Effector CD8-positive, alpha-beta T cell (primary cell): ENCODE measurements at places on chromosomes 6 and 20.

- DNase-seq = no peak
Observed at GRCh38 chr6:2743280-2744208, 7.2 kb downstream of the MYLK4 start.

DNA sequence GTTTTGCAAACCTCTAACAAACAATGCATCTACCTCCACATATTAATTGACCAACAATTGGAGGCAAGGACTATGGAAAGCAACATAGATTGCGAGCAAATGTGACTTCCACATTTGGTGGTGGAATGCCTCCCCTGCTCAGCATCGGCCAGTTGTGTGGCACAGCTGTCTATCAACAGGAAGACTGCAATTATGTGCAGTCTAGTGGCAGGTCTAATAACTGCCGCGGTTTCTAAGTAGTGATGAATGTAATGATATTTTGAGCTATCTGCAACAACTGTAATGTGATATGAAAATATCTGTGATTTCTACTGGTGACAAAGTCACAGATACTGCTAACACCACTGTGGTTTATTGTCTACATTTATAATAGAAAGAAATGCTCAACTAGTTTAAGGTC is 56.8 kb downstream of the NCR2 start:
- no peak for DNase-seq

- no peak for DNase-seq
Observed at GRCh38 chr6:43869079-43869710, 99.2 kb downstream of the VEGFA start.

- no peak for DNase-seq
Observed at GRCh38 chr20:4370851-4371250, 350.9 kb upstream of the PRND start.

GRCh38 chr6:39357998-39358686 is 35.6 kb upstream of the KCNK16 start:
- DNase-seq = no peak

GRCh38 chr6:155544677-155545076 is 89.0 kb upstream of the NOX3 start:
- DNase-seq = no peak

- no peak for DNase-seq
Observed at GRCh38 chr20:47075263-47075662, 180.6 kb downstream of the EYA2 start.

DNA sequence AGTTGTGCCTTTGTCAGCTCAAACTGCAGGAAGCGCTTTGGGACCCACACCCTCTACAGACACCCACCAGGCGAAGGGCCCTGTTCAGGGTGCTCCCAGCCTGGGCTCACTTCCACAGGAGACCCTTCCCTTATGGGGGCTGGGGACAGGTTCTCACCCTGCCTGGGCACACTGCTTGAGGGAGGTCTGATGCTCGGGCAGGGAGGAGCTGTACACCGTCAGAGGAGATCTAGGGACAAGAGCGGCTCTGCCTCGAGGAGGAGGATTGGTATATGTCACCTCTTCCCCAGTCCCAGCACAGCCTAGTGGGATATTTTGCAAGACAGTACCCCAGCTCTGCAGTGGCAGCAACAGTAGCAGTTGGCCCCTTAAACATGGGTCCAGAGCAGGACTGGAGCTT is 26.9 kb downstream of the GJA10 start:
- DNase-seq = no peak

GRCh38 chr6:21748343-21749056 is 154.9 kb downstream of the SOX4 start:
- no peak for DNase-seq

DNA sequence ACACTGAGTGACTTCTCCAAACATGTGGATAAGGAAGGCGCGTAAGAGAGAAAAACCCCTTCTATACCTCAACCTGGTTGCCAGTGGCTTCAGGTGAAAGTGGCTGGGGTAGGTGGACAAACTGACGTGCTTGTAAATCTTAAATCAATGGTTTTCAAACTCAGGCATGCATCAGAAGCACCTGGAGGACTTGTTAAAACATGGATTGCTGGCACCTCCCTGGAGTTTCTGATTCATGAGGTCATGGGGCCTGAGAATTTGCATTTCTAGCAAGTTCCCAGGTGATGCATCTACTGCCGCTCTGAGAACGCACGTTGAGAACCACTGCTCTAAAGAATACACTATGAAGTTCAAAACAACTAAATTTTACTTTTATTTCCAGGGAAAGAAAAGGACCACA is 31.9 kb upstream of the TAB2 start:
- no peak for DNase-seq

- DNase-seq = no peak
Observed at GRCh38 chr20:56469077-56469449, 636 bp downstream of the RTF2 start.

- no peak for DNase-seq
Observed at GRCh38 chr20:34420146-34420545, 57.1 kb downstream of the ITCH start.

DNA sequence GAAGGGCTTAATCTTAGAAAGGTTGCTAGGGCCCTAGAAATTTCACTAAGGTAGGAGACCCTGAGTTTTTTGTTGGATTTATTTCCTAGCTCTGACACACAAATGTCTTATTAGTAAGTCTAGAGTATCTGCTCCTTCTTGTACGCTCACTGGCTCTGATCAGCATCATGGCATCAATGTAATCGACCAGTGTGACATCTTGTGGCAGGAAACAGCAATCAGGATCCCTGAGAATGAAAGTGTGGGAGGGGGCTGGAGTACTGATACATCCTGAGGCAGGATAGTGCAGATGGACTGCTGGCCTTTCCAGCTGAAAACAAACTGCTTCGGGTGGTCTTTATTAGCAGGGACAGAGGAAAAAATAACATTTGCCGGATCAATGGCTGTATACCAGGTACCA is 10.0 kb upstream of the CST7 start:
- DNase-seq = no peak

GRCh38 chr20:5220321-5221060 is 93.7 kb downstream of the CDS2 start:
- DNase-seq = no peak

DNA sequence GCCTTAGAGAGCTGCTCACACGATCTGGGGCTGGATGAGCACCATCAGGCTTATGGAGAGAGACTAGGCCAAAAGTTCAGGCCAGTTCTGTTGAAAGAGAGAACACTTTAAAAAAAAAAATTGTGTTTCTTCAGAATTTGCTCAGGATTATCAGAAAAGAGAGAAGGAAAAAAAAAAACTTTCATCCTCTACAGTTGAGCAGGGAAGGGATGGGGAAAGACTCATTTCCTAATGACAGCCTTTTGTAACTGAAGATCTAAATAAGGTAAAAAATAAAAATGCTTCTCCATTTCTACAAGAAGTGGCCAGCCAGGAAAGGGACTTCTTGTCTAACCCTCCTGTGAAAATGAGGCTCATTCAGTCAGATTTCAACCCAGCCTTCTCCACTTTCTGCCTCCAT is 134.8 kb downstream of the LY86 start:
- no peak for DNase-seq

DNA sequence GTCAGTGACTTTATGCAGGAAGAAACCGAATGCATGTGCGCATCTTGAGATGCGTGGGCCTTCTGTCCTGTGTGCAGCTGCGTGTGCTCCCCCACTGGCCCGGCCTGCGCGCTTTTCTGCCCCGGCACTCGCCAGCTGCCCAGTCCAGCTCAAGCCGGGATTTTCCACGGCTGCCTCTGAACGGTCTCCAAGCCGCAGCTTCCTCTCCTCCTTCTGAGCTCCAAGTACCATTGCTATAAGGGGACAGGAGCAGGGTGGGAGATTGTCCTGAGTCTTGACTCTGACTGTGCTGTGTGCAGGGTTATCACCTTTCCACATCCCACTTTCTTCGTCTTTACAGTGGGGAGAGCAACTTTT is 302.8 kb downstream of the THBS2 start:
- no peak for DNase-seq

DNA sequence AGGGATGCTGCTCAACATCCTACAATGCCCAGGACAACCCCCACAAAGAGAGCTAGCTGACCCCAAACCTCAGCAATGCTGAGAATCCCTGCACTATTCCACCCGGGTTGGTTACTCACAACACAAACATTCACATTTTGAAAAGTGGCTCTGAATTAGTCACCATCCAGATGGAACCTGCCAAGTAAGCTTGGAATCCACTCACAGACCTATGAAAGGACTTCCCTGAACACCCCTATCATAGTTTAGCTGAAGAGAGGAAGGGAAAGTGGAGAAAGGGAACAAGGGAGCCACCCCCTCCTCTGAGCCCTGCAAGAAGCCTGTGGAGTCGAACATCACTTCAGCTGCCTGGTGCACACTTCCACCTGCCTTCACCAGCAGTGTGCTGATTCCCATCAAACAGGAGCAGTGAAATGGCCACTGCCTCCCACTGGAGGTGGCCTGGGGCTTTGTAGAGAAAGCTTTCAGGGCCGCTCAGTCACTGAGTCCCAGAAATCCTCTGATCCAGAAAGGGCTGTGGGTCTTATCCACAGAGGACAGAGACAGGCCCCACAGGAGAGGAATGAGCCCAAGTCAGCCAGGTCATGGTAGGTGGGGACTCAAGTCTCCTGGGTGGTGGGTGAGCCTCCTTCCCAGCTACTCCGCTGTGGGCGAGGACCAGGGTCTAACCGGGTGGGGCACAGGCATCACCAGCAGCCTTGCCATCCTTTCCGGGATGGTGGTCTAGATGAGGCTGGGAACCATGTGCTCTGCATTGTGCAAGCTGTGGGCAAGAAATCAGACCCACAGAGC is 203.7 kb downstream of the SYNDIG1 start:
- DNase-seq = no peak

- no peak for DNase-seq
Observed at GRCh38 chr20:5470458-5470857, 153.7 kb upstream of the PROKR2 start.

GRCh38 chr6:143973097-143973966 is 34.7 kb downstream of the PLAGL1 start:
- no peak for DNase-seq

GRCh38 chr20:42350521-42350920 is 732.3 kb upstream of the CHD6 start:
- DNase-seq = no peak

GRCh38 chr20:51087266-51087665 is 64.4 kb upstream of the KCNG1 start:
- DNase-seq = no peak

DNA sequence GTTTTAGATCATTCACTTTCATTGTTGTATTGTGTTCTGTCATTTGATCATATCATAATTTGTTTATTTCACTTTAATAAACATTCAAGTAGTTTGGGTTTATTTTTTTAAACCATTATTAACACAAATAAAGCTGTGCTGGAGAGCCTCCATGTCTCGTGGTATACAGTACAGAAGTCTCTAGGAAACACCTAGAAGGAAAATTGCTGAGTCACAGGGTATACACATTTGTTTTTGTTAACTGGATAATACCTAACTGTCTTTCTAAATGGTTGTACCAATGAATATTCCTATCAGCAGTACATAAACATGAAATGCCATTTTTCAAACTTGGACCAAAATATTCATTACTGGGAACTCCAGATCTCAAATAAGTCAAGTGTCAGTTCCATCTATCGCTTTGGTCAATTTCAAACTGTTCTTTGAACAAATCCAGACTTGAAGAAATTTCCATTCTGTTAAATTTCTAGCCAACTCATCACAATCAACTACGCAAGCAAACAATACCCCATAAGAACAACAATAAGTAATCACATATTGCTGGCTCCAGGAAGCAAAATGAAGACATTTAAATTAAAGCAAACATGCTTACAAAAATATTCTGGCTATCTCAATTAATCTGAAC is 138.1 kb downstream of the ATXN1 start:
- DNase-seq = no peak

GRCh38 chr6:6885521-6886170 is 222.1 kb upstream of the RREB1 start:
- no peak for DNase-seq

GRCh38 chr6:34810936-34811632 is 19.2 kb downstream of the BLTP3A start:
- no peak for DNase-seq

GRCh38 chr20:7629880-7630279 is 310.4 kb downstream of the HAO1 start:
- DNase-seq = no peak

GRCh38 chr6:85041376-85041775 is 277.0 kb upstream of the TBX18 start:
- DNase-seq = no peak

GRCh38 chr6:134864558-134864957 is 85.3 kb downstream of the ALDH8A1 start:
- DNase-seq = no peak

DNA sequence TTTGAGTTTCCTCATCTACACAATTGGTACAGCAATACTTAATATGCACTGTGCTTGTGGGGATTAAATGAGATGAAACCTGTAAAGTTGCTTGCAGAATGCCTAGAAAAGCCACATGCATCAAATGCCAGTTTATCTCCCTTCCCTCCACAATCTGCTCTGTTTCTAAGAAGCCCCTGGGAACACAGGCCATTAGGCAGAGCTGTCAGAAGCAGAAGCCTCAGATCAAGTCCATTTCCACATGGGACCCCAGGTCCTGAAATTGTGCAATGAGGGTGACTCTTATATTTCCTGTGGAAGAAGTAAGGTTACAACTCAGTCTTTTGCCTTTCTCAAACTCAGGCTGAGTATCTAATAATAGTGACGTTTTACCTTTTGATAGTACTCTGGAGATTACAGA is 737.4 kb downstream of the KIF16B start:
- DNase-seq = no peak

DNA sequence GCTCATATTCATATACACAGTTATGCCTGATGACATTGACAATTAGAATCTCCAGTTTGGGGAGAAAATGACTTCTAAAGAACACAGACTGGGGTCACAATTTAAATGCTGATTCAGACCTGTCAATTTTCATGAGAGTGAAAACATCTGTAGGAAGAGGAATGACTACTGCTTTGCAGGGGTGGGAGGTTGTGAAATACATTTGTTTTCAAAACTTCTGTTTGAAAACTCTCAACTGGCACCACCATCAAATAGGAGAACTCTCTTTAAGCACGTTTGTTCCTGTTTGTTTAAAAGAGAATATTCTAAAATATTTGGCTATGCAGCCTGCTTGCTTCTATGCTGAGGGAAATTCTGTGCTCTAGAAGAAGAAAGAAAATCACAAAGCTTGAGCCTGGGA is 50.8 kb upstream of the ADGRF5 start:
- DNase-seq = no peak

GRCh38 chr6:70586114-70586513 is 19.4 kb downstream of the SDHAF4 start:
- no peak for DNase-seq

DNA sequence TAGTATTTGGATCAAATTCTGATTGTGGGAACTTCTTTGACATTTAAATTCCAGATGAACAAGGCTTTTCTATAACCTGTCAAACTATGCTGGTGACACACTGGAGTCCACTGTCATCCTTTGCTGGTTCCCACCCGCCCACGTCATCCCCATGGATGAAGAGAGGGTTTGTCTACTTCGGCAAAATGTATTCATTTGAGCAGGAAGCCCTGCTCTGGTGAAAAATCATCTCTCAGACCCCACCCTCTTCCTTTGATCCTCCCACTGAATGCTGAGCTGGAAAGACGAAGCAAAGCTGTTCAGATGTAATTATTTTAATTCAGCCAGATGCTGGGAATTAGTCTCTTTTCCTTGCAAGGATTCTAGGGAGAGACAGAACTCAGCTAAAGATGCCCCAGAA is 50.5 kb downstream of the CPNE5 start:
- DNase-seq = no peak
